ENCODE measurements at places on chromosomes 1 and 21.

- DNase-seq: peak; percentile 89
Measured at GRCh38 chr1:217574265-217574949, 56.5 kb downstream of the GPATCH2 start.

DNA sequence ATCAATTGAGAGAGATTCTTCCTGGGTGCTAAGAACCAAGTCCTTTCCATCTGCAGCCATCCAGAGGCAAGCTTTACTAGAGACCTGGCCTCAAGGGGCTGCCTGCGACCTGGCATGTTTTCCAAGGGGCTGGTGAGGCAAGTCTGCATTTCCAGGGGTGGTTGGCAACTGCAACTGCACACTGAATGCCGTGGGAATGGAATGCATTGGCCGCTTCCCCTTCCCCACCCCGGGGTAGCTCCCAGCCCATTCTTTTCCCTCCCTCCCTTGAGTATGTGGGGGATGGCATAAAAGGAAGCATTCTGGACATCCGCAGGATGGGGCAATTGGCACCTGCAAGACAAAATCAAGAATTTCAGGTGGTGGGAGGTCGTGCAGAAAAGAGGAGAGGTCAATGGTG is 155.1 kb downstream of the IGSF21 start:
- no peak for DNase-seq

GRCh38 chr1:205458777-205459566 is 3.1 kb upstream of the BLACAT1 start:
- peak; percentile 10 for DNase-seq

GRCh38 chr1:74317663-74318062 is 82.5 kb downstream of the TNNI3K start:
- DNase-seq: no peak

- DNase-seq: no peak
Measured at GRCh38 chr1:8938232-8938999, 7.3 kb upstream of the CA6 start.

- DNase-seq: no peak
Measured at GRCh38 chr1:4256351-4256750, 356.3 kb upstream of the C1orf174 start.

GRCh38 chr1:45543581-45544417 is 6.8 kb upstream of the AKR1A1 start:
- DNase-seq: no peak

GRCh38 chr21:35933466-35933865 is 126.9 kb downstream of the SETD4 start:
- DNase-seq: no peak

DNA sequence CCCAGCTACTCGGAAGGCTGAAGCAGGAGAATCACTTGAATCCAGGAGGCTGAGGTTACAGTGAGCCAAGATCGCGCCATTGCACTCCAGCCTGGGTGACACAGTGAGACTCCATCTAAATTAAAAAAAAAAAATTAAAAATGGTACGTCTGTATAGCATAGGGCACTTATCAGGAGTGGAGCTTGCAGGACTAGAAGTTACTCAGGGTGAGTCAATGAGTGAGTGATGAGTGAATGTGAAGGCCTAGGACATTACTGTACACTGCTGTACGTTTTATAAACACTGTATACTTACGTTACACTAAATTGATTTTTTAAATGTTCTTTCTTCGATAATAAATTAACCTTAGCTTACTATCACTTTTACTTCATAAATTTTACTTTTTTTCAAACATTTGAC is 183.6 kb downstream of the NR5A2 start:
- DNase-seq: no peak

GRCh38 chr21:27502801-27503200 is 535.9 kb upstream of the ADAMTS5 start:
- DNase-seq: no peak

GRCh38 chr21:41668686-41669532 is 97.9 kb downstream of the RIPK4 start:
- no peak for DNase-seq

DNA sequence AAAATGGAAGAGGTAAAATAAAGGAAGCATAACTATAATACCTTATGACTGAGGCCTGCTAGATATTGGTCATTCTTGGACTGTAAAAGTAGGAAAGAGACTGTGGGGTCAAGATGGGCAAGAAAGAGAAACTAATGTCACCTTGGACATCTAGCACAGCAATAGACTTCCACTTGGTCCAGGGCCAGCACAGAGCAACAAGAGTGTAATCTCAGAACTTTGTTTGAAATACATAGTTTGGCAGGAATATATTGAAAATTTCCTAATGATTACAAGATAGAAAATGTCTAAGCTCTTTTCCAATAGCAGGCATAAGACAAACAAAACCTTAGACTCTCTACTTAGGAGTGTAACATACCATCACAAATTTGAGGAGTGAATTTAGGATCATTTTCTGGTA is 4.6 kb downstream of the LRRC8C start:
- DNase-seq: no peak

- DNase-seq: peak; percentile 61
Measured at GRCh38 chr1:48492392-48492791, 20.4 kb upstream of the SPATA6 start.

GRCh38 chr1:11052839-11053757 is 6.1 kb upstream of the MASP2 start:
- no peak for DNase-seq
